ENCODE measurements at places on chromosomes 7 and 10.

GRCh38 chr10:105840288-105840770 is 1199.2 kb downstream of the SORCS3 start:
- no peak for DNase-seq

DNA sequence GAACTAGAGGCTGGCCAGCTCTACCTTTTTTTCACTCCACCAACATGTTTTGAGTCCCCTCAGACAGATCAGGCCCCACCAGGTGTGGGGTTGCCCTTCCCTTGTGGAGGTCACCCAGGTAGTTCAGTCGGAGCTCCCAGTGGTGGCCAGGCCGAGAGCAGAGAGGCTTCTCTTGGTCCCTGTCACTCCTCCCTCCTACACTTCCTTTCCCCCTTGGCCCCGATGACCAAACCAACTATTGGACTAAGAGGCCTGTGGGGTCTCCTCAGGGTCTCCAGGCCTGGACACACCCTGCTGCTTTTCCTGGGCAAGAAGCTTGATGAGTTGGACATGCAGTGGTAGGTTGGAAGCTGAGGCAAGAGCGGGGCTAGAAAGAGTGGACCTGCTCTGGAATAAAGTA is 174.8 kb downstream of the ZNF248 start:
- DNase-seq: no peak

GRCh38 chr10:121165276-121165675 is 314.1 kb downstream of the WDR11 start:
- DNase-seq: no peak

DNA sequence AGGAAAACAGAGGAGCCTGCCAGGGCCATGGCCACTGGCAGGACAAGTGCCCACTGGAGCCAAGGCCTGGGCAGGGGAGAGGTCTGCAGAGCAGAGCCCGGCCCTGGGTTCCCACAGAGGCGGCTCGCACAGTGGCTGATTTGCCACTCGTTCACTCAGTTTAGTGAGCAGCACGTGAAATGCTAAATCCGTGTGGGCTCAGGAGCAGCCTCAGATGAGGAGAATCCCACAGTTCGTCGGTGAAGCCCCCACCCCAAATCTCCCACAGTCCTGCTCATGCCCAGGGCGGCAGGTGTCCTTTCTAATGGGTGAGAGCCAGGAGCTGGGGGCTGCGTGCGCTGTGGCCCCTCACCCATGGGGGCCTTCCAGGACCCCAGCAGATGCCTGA is 107.7 kb upstream of the FAM20C start:
- DNase-seq: no peak

GRCh38 chr7:38535073-38535472 is 96.1 kb downstream of the AMPH start:
- no peak for DNase-seq

- no peak for DNase-seq
These were observed 584.4 kb downstream of the TCERG1L start for GRCh38 chr10:130726996-130727725.

GRCh38 chr7:70630818-70631457 is 501.0 kb upstream of the GALNT17 start:
- DNase-seq: no peak

GRCh38 chr10:131174651-131175540 is 136.6 kb downstream of the TCERG1L start:
- no peak for DNase-seq

GRCh38 chr10:32266979-32267378 is 80.0 kb downstream of the EPC1 start:
- DNase-seq: no peak

GRCh38 chr10:113187063-113187777 is 237.2 kb downstream of the TCF7L2 start:
- no peak for DNase-seq

DNA sequence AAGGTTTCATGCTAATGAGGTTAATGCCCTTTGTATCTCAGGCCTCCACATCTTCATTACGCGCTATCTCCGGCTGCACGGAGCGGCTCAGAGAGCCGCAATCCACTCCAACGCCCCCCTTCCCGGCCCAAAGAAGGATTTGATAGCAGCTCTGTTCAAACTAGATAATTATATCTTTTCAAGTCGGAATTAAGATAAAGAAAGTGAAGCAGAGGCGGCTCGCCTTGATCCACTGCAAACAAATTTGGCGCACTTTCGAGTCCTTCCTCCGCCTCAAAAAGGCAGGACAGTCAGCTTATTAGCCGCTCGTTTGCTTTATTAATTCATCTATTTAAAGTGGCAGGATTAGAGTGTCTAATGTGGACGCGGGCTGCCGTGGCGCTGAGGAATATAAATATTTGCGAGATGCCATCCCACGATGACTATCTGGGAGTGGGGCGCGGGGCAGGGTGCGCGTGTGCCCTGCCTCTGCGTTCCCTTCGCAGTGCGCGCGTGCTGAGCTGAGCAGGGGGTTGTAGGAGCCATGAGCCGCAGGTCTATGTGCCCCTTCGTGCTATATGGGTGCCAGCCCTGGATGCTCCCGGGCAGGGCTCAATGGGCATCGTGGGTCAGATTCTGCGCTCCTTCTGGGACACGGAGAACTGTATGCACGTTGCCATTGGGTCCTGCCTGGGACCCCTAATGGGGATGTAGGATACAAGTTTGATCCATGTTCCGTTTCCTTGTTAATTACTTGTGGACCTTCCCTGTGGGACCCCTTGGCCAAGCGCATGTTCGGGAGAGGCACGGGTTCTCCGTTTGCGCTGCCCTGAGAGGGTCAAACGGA is 9.0 kb downstream of the EMX2 start:
- no peak for DNase-seq

- DNase-seq: no peak
These were observed 11.1 kb downstream of the SLC16A12 start for GRCh38 chr10:89524279-89524678.

- DNase-seq: no peak
These were observed 2.7 kb upstream of the HERPUD2 start for GRCh38 chr7:35697414-35698175.

GRCh38 chr10:95832216-95833041 is 75.3 kb upstream of the CC2D2B start:
- peak; percentile 55 for DNase-seq

DNA sequence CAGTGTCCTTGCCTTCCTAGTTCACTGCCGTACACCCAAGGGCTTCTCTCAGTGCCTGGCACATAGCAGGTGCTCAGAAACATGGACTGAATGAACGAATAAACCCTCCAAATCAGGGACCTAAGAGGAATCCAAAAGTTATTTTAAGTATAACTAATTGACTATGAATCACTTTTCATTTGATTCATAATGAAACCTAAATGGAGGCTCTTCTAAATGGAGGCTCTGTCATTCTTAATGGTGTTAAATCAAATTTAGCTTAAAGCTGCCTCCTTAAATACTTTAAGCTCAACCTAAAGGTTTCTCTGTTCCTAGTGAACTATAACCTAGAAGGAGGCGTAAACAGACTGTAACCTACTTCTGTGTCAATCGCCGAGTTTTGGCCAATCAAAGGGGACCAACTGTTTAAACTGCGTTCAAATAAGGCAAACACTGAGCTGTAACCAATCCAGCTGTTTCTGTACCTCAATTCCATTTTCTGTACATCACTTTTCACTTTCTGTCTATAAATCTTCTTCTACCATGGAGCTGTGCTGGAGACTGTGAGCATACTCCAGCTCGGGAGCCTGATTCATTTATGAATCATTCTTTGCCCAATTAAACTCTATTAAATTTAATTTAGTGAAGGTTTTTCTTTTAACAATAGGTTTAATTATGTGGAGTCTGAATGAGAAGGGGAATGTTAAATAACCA is 11.0 kb downstream of the PYROXD2 start:
- peak; percentile 10 for DNase-seq

GRCh38 chr10:5814110-5815107 is 1.2 kb upstream of the GDI2 start:
- no peak for DNase-seq

- no peak for DNase-seq
These were observed 175.2 kb upstream of the GRB10 start for GRCh38 chr7:50957855-50958254.

GRCh38 chr10:120514035-120514620 is 57.1 kb downstream of the PLPP4 start:
- DNase-seq: no peak

DNA sequence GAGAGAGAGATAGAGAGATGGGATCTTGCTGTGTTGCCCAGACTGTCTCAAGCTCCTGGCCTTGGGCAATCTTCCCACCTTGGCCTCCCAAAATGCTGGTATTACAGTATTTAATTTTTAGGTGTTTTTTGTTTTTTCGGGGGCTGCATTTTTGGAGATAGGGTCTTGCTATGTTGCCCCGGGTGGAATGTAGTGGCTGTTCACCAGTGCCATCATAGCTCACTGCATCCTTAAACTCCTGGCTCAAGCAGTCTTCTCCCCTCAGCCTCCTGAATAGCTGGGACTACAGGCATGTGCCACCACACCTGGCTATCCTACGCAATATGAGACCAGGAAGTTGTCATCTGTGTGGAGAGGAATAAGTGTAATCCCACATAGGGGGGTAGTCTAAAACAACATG is 42.4 kb downstream of the KCTD7 start:
- no peak for DNase-seq

DNA sequence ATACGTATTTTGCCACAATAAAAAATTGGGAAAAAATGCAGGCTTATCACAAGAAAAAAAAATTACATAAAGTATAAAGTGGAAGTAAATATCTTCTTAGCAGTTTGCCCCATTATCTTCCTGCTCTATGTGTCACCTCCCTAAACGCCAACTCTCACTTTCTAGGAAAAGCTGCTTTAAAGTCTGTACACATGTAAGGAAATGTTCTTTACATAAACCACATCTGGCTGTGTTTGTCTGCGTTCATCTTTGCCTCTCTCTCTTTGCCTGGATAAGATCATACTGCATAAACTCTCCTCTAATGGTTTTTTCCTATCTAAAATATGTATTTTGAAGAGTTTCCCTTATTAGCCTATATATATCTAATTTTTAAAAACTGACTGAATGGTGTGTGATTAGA is 23.0 kb upstream of the UMAD1 start:
- no peak for DNase-seq

GRCh38 chr10:126508535-126509040 is 120.3 kb upstream of the ADAM12 start:
- DNase-seq: no peak

- DNase-seq: peak; percentile 45
These were observed 4.4 kb upstream of the GSTK1 start for GRCh38 chr7:143258831-143259230.

GRCh38 chr7:101690061-101690460 is 61.0 kb upstream of the MYL10 start:
- DNase-seq: no peak

DNA sequence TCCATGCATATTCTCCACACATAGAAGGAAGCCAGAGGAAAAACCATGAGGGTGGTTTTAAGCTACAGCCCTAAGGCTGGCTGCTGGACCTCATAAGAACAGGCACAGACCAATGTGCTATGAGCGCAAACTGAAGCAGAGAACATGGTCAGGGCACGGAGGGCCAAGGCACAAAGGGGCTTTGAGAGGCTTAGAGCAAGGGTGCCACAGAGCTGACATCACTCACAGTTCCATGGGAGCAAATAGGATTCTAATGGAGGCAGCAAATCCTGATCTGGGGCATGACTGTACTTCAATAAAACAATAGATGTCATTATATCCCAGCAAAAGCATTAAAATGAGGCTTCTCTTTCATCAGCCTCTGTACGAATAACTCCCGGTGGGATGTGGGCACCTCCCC is 162.4 kb downstream of the COBL start:
- no peak for DNase-seq

GRCh38 chr7:20260223-20260622 is 43.0 kb upstream of the MACC1 start:
- no peak for DNase-seq

- DNase-seq: no peak
These were observed 47.3 kb upstream of the OPALIN start for GRCh38 chr10:96406091-96406490.

DNA sequence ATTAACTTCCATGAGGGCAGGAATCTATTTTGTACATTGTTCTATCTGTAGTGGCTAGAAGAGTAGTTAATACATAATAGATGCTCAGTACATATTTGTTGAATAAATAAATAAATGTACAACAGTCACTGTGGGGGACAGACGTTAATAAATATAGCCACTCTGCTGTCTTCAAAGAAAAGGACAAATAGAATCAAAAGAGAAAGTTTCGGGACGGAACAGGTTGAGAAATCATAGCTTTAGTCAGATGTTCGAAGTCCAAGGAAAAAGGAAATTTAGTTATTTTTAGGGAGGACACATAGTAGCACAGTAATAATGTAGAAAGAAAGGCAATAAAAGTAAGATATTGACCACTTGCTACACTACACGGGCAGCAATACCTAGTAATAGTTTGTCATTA is 861.4 kb downstream of the PCDH15 start:
- DNase-seq: no peak

DNA sequence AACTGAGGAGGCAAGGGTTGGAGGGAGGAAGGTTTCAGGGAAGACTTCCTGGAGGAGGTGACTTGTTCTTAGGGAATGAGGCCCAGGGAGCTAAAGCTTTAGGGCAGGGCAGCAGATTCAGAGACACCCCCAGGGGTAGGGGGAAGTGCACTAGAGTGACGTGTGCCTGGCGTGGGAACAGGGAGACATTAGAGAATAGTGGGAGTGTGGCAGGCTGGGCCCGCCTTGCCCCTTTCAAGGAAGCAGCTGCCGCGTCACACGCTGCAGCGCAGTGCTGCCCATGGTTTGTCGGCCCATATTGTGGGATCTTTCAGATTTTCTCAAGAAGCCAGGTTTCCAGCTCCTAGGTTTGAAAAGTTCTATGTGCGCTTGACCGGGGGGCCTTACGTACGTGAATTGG is 139.4 kb downstream of the LHPP start:
- no peak for DNase-seq

DNA sequence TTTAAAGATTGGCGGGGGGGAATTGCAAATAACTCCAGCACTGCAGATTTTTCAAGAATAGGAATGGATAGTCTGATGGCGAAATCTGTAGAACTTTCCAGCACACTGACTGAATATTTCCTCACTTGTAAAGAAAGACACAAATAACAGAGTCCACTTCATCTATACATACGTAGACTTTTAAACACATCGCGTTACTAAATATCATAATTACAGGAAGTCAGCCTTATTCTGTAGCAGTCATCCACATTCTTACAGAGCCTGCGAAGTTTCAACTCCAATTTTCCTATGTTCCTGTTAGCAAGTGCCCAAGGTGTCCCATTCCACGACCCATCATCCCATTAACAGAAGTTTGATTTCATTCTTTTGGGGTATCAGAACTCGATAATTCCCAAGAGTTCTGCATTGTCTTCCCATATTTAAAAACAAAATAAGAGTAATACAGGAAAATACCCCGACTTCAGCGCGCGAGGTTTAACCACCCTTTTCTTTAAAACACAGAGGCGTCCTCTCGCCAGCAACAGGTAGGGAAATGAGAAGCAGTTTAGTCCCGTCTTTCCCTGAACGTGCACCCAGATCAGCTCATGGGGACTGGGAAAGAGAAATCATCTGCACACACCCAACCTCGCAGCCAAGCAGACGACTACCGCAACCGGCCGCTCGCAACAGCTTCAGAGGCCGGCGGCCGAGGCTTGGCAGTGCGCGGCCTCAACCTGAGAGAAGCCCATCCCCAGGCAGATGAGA is 880 bp downstream of the HERC4 start:
- peak; percentile 4 for DNase-seq

GRCh38 chr7:76513817-76514799 is 3.8 kb downstream of the UPK3B start:
- DNase-seq: no peak
